ENCODE measurements at places on chromosomes 5 and 9.

- DNase-seq = no peak
Measured at GRCh38 chr9:75909776-75910175, 19.3 kb downstream of the PCSK5 start.

DNA sequence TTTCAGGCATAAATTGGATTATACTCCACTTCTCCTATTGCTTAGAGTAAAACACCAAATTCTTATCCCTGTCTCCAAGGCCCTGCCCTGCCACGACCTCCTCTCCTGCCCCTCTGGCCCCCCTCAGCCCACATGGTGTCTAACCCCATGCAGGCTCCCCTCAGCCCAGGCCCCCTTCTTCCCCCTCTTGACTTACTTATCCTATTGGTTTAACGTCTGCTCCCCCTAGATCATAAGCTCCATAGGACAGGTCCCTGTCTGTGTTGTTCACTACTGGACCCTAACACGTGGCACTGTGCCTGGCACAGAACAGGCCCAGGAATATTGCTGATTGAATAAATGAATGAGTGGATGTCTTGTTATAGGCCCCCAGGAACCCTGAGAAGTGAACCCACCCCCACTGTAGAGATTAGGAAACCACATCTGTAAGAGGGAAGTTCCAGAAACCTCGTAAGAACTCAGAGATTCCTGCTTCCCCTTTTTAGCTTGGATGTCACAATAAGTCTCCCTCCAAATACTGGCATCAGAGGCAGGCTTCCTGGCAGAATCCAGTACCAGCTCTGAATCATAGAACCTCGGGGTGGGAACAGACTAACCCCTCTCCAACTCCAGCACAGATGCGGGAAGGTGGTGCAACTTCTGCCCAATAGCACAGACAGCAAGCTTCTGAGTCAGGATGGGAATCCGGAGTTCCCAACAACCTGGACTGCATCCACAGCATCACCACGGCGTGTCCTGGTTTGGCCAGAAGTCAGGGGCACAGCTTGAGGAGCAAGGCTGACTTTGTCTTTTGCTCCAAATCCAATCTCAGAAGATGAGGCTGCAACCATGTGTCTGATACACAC, 31.5 kb downstream of the HRH2 start:
- no peak for DNase-seq

DNA sequence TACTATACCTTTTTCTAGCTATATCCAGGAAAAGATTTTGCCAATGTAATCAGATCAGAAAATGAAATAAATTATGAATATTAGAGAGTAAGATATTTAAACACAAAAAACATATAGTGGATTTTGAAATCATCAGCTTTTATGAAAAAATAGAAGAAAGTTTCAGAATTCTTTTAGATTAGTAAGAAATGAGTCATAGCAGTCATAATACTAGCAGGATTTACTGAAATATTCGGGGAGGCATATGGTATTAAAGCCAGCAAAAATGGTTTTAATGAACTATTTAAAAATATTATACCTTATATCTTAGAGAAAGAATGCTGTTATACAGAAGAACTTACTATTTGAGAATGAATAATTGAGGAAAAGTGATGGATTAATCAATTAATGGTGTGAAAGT, 303.6 kb upstream of the NUDT12 start:
- no peak for DNase-seq

DNA sequence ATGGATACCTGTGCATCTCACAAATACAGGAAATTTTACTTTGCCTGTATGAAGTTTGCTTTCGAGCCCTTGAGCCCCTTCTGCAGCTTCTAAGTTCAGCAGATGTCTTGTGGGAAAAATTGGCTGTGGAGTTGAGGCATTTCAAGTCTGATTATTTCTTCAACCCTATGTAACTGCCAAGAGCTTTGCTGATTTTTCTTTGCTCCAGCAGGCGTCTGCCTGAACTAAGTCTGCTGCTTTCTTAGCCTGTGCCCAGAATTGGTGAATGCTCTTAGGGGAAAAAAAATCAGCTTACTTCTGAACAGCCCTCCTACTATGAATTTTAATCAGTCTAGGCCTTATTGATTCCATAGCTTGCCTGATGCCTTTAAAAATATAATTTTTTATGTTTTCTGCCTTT, 41.2 kb downstream of the RIC1 start:
- DNase-seq = no peak

GRCh38 chr5:109359642-109360041, 50.1 kb downstream of the PJA2 start:
- DNase-seq = no peak

- DNase-seq = no peak
Measured at GRCh38 chr5:169071-169727, 22.1 kb upstream of the LRRC14B start.

- no peak for DNase-seq
Measured at GRCh38 chr5:23411994-23412393, 95.4 kb upstream of the PRDM9 start.

DNA sequence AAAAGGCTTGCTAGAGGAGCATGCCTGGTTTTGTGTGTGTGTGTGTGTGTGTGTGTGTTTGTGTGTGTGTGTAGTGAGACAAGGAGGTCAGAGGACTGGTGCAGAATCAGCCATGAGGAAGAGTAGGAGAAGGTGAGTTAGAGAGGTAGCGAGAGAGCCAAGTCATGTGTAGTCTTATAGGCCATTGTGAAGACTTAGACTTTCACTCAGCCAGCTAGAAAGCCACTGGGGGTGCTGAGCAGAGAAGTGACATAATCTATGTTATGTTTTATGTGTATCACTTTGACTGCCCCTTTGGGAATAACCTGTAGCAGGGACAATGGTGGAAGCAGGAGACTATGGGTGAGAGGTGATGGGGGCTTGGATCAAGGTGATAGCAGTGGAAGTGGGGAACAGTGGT, 180.5 kb upstream of the CLINT1 start:
- DNase-seq = no peak

- no peak for DNase-seq
Measured at GRCh38 chr5:123960526-123960925, 448.5 kb downstream of the CSNK1G3 start.

GRCh38 chr9:76379494-76379893, 14.7 kb downstream of the RFK start:
- no peak for DNase-seq

GRCh38 chr5:108639366-108639765, 108.3 kb upstream of the FER start:
- DNase-seq = no peak

DNA sequence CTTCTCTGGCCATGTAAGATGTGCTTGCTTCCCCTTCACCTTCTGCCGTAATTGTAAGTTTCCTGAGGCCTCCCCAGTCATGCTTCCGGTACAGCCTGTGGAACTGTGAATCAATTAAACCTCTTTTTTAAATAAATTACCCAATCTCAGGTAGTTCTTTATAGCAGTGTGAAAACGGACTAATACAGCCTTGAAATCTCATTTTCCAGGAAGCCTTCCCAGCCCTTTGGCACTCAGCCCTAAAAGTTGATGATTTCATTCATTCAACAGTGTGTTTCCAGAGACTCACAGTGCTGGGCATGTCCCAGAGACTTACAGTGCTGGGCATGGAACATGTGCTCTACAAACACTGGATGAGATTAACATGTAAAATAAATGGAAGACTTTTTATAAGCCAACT, 135.8 kb downstream of the DCP2 start:
- no peak for DNase-seq

DNA sequence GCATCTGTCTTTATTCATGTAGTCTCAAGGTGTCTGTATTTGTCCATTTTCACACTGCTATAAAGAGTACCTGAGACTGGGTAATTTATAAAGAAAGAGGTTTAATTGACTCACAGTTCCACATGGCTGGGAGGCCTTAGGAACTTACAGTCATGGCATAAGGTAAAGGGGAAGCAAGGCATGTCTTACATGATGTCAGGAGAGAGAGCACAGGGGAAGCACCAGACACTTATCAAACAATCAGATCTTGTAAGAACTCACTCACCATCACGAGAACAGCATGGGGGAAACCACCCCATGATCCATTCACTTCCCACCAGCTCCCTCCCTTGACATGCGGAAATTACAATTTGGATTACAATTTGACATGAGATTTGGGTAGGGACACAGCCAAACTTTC, 44.2 kb downstream of the NLN start:
- DNase-seq = no peak

DNA sequence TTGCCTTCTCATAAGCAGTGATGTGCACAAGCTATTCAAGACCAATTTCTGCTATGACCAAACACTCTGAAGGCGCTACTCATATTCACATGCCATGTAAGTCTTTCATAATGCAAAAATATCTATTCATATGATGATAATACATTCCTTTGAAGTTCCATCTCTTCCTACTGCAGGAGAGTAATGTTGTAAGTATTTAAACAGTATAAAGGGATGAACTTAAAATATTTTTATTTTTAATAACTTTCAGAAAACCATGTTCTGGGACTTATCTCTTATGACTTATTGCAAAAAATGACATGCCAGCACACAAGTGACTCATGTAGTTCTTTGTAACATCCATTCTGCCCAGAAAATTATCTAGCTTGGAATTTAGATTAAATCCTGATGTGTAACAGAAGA, 376.4 kb downstream of the KCTD16 start:
- DNase-seq = no peak

DNA sequence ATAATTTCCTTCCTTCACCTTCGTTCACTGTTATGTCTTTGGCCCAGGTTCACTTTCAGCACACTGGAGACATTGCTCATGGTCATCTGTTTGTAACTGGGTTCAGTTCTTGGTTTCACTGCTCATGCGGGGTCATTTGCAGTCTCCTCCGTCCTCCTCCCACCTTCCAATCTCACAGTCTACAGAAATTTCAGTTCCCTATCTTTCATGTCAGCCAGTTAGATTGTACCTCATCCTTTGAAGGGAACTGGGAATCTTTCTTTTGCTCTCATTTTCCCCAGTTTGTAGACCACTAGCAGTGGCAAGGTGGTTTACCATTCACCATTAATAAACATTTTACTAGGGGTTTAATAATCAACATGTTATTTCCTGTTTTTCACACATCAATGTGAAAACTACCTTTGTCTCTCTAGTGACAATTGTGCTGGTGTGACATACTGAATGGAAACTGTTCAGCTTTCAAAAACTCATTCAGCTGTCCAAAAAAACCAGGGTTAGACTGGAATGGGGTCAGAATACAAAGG, 100.9 kb upstream of the IL6ST start:
- no peak for DNase-seq

DNA sequence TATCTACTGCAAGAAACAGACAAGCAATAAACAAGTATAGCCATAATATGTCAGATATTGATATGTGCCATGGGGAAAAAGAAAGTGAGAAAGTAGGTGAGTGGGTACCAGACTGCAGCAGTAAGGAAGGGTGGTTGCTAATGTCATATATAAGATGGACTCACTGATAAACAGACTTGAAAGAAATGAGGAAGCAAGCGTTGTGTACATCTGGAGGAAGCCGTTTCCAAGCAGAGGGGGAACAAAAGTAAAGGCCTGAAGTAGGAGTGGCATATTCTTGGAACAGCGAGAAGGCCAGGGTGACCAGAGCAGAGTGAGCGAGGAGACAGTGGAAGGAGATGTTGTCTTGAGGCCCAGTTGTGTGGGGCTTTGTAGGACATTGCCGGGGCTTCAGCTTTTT, 142.2 kb upstream of the MAP3K1 start:
- no peak for DNase-seq

DNA sequence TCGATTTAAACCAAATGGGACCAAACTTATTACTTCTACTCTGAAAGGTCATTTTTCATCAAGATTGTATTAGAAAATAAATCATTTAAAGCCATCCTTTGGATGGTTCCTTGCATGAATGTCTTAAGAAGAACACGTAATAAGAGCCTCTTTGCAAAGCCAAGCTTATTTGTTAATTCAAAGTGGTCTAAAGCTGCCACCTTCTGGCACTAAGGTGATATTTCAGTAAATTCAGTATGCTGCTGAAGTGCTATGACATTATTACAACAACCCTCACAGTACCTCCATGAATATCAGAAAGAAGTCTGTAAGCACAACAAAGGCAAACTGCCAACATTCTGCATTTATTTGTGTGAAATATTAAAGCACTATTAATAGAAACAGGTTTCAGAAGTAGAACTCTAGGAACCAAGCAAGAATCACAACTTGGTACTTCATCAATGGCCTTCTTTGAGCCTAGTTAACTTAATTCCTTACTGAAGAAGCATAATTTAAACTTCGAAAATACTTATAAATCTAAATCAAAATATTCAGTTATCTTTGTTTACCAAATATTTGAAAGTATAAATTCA, 53.1 kb upstream of the TYRP1 start:
- no peak for DNase-seq

GRCh38 chr5:89545076-89545475, 662.1 kb upstream of the MEF2C start:
- DNase-seq = no peak

DNA sequence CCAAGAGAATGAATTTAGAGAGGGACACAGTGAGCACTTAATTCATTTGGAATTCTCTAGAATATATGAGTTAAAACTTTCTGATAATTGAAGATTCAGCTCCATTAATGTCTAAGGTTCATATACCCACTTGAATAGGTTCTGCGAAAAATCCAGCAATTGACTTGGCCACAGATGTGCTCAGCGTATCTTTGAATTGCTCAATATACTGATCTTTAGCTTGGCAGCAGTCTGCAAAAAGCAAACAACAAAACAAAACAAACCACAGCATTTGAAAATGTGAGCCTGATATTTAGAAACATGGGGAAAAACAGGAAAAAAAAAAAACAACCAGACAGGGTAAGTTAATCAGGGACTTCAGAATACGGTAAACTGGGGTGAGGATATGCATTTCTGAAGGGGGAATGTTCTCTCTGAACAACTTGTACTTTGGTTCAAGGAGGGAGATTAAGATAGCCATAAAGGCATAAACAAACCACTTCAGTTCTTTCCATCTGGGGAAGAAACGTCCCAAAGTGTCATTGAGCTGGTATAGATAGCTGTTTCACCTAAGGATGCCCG, 21.4 kb downstream of the AGXT2 start:
- no peak for DNase-seq

DNA sequence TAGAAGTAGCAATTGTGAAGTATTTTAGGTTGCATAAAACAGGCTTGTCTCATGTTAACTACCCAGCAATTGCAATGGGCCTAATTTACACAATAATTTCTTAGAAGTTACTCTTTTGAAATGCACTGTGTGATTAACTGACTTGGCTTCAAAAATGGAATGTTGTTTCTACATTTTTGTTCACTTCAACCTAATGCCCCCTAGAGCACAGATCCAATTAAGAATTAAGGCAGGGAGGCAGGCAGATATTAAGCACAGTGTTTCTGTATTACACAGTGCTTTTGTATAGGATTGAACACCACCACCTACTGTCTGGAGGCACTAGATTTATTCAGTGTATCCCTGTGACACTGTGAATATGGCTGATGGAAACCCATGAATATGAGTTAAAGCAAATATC, 302.1 kb downstream of the FBXL17 start:
- no peak for DNase-seq

- no peak for DNase-seq
Measured at GRCh38 chr9:72858089-72858912, 94.6 kb downstream of the ALDH1A1 start.

GRCh38 chr5:171603591-171603990, 182.0 kb upstream of the SMIM23 start:
- no peak for DNase-seq

Data from GM12891 (cell line).